Sigmoid colon (tissue), 7 donors: ENCODE measurements at places on chromosomes 3 and 15. TPM values are rescaled to one million over a fixed set of nuclear protein-coding genes. Genes with fewer than 3 reads are reported as not detected.

- peak overlapping the region; percentile 47 for H3K4me3 ChIP-seq
- H3K27me3 ChIP-seq: no peaks in the 10 kb centered on the region
- no peak for DNase-seq
- peak overlapping the region; percentile 77 for H3K27ac ChIP-seq
Observed at GRCh38 chr3:114384558-114384903, 90.7 kb downstream of the TIGIT start.

The SETD2 gene
- 61.4 TPM for total RNA-seq

DNA sequence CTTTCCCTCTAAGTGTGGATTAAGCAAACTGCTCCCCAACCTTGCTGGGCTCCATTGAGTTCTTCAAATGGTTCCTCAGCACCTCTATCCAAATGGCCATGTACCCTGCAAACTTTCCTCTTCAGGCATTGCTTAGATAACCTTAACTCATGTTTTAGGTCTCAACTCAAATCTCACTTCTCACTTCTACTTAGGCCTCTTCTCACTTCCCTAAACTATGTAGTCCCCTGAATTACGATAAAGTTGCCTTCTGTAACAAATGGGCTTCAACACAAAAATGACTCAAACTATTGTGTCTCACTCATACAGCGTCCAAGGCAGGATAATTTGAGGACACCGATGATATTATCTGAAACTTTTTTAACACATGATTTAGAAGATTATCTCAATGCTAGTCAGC lies 62.4 kb upstream of the STAC start:
- no peak overlapping the region for H3K27ac ChIP-seq
- no peak overlapping the region for H3K4me3 ChIP-seq
- H3K27me3 ChIP-seq: no peaks in the 10 kb centered on the region
- H3K4me1 ChIP-seq: no peaks in the 10 kb centered on the region
- H3K36me3 ChIP-seq: no peaks in the 10 kb centered on the region

DNA sequence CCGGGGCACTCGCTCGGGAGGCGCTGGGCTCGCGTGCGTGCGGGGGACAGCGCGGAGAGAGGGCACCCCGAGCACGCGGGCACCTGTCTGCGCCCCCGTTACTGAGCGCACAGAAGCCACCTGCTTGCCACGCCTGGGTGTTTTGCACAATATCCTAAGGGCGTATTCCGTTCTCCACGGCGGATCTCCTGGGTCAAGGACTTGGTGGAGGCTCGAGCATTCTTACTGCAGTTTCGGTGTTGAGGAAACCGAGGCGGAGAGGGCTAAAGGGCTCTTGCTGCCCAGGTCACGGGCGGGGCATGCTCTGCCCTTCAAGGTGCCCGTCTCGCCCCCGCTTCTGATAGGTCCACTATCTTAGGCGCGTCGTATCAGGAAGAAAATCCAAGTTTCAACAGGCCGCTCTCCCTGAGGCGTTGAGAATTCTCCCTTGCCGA lies 526 bp downstream of the GPD1L start:
- peak; percentile 66 for DNase-seq
- peak overlapping the region; percentile 88 for H3K27ac ChIP-seq
- peak overlapping the region; percentile 92 for H3K4me3 ChIP-seq
- H3K27me3 ChIP-seq: no peaks in the 10 kb centered on the region
- peaks cover 44% of the 10 kb centered on the region for H3K4me1 ChIP-seq

- H3K27ac ChIP-seq: no peak overlapping the region
- no peak overlapping the region for H3K4me3 ChIP-seq
- peaks cover 22% of the 10 kb centered on the region for H3K4me1 ChIP-seq
- DNase-seq: no peak
- H3K27me3 ChIP-seq: no peaks in the 10 kb centered on the region
Observed at GRCh38 chr3:172280406-172281051, 167.7 kb downstream of the GHSR start.

DNA sequence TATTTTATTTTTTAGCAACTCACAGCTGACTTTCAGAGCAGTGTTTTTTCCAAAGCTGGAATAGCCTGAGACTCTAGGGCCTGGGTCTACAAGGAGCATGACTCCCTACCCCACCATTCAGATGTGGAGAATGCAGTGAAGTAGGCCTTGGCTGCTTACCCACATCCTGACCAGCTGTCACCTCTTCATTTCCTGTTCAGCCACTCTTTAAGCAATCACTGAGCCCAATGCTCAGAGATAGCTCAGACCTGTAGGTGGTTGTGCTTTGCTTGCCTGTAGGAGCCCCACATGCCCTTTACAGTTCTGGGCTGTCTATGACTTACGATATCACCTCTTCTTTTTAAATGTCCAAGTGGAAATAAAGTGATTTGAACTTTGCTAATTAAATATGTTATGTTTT lies 148.1 kb downstream of the NEK11 start:
- no peaks in the 10 kb centered on the region for H3K36me3 ChIP-seq
- no peaks in the 10 kb centered on the region for H3K27me3 ChIP-seq
- no peaks in the 10 kb centered on the region for H3K4me1 ChIP-seq
- no peak overlapping the region for H3K4me3 ChIP-seq
- DNase-seq: no peak

The FAM98B gene
- 12.5 TPM for total RNA-seq

GRCh38 chr3:158264894-158265293 lies 155.0 kb downstream of the RSRC1 start:
- H3K4me3 ChIP-seq: no peak overlapping the region
- H3K4me1 ChIP-seq: no peaks in the 10 kb centered on the region
- DNase-seq: no peak
- H3K36me3 ChIP-seq: no peaks in the 10 kb centered on the region

The PRICKLE2 gene
- total RNA-seq: 61.1 TPM

GRCh38 chr3:31103623-31104180 lies 209.2 kb upstream of the GADL1 start:
- no peaks in the 10 kb centered on the region for H3K36me3 ChIP-seq
- no peak overlapping the region for H3K27ac ChIP-seq
- H3K4me3 ChIP-seq: no peak overlapping the region
- no peaks in the 10 kb centered on the region for H3K4me1 ChIP-seq
- no peak for DNase-seq
- H3K27me3 ChIP-seq: no peaks in the 10 kb centered on the region

DNA sequence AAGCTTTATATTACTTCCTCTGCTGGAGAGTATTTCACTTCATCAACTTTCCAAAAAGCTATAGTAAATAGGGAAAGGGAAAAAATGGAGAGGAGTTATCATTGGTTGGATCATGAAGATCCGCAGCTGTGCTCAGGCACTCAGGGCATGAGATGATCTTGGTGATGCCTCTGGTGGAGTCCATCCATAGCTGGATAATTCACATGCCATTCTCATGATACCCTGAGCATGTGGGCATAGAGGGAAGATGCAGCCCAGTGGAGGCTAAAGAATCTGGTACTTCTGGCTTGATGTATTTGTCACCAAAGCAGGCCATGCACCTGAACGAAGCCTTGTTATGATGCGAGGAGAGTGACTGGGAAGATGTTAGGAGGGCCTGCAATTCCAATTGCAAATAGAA lies 150.2 kb downstream of the CHST2 start:
- H3K27ac ChIP-seq: no peak overlapping the region
- H3K36me3 ChIP-seq: no peaks in the 10 kb centered on the region
- H3K4me1 ChIP-seq: no peaks in the 10 kb centered on the region

The P3H2 gene
- total RNA-seq: 38.8 TPM

The SERPINI2 gene
- total RNA-seq: 0.27 TPM

DNA sequence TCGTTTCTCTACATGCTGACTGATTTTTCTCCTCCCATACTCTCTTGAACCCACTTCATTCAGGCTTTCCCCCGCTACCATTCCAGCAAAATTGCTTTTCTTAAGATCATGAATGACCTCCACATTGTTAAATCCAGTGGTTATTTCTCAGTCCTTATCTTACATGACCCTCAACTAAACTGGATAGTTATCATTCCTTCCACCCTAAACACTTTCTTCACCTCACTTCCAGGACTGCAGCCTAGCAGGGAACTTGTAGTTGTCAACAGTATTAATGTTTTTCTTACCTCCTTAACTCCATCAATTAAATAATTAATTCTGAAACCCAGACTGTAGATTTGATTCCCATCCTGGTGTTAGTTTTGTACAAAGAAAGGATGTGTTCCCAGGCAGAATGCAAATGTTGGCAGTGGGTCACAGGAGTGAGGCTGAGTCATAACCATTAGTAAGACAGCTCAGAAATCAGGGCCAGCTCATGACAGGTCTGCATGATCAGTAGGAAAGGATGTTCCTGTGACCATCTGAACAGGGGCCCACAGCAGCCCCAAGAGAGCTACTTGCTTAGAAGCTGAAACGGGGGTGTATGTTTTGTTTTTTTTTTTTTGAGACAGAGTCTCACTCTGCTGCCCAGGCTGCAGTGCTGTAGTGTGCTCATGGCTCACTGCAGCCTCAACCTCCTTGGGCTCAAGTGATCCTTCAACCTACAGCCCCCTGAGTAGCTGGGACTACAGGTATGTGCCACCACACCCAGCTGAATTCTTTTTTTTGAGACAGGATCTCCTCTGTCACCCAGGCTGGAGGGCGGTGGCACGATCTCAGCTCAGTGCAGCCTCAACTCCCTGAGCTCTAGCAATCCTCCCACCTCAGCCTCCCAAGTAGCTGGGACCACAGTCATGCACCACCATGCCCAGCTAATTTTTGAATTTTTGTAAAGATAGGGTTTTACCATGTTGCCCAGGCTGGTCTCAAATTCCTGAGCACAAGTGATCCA lies 9.1 kb downstream of the BCL2L10 start:
- peaks cover 3% of the 10 kb centered on the region for H3K27me3 ChIP-seq
- H3K36me3 ChIP-seq: no peaks in the 10 kb centered on the region
- DNase-seq: peak; percentile 91
- H3K27ac ChIP-seq: no peak overlapping the region
- H3K4me3 ChIP-seq: no peak overlapping the region

DNA sequence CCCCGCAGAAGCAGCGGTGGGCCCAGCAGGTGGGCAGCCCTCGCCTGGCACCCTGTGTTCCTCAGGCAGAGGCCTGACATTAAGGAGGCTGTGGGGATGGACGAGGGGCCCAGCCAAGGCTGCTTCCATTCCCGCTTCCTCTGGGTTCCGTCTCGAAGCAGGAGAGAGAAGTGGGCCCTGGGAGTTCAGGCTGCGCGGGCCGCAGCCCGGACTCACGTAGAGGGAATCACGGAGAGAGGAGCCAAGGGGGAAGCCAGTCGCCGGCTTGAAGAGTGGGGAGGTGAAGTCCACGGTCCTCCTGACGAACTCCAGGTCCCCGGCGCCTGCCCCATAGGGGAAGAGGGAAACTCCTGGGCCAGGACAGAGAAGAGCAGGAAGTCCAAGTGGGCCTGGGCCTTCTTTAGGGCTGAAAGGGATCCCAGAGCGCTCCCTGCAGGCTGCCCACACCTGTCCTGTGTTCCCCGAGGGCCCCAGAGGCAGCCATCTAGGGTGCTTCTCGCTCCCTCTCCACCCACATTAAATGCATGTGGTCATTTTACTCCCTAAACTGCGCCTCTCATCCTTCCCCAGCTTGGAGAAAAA lies 37.7 kb downstream of the MUC4 start:
- no peak overlapping the region for H3K27ac ChIP-seq
- no peaks in the 10 kb centered on the region for H3K4me1 ChIP-seq
- peak; percentile 46 for DNase-seq
- no peak overlapping the region for H3K4me3 ChIP-seq

DNA sequence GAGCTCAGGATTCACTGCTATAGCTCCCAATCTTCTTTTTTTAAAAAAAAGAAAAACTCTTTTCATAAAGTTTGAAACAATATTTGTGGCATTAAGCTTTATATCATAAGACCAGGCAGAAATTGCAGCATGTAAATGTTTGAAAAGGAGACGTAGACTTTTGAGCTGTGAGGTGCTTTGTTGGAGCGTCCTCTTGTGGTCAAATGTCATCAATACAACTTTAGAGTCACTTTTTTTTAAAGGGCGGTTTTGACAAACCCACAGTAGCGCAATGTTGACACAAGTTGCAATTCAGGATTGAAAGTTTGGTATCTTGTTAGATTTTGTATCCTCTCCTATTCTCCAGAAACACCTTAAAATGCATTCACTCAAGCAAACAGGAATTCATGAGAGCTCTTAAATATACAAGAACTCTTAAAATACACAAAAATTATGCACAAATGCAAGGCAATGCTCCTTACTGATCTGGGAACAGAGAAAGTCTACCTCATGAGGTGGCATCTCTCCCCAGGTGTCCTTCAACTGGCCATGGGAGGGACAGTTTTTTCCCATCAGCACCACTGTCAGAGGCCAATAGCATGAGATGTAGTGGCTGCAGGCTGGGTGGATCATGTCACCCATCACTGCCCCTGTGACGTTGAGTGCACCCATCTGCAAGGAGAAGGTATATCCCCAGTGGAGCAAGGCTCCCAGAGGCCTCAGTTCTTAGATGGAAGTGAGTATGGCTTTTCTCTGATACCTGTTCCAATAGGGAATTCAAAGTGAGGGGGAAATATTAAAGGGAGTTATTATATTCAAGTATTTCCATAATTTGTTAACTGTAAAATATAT lies 70.7 kb downstream of the ANXA2 start:
- no peak overlapping the region for H3K4me3 ChIP-seq
- H3K27ac ChIP-seq: no peak overlapping the region
- H3K36me3 ChIP-seq: no peaks in the 10 kb centered on the region
- peaks cover 60% of the 10 kb centered on the region for H3K27me3 ChIP-seq

DNA sequence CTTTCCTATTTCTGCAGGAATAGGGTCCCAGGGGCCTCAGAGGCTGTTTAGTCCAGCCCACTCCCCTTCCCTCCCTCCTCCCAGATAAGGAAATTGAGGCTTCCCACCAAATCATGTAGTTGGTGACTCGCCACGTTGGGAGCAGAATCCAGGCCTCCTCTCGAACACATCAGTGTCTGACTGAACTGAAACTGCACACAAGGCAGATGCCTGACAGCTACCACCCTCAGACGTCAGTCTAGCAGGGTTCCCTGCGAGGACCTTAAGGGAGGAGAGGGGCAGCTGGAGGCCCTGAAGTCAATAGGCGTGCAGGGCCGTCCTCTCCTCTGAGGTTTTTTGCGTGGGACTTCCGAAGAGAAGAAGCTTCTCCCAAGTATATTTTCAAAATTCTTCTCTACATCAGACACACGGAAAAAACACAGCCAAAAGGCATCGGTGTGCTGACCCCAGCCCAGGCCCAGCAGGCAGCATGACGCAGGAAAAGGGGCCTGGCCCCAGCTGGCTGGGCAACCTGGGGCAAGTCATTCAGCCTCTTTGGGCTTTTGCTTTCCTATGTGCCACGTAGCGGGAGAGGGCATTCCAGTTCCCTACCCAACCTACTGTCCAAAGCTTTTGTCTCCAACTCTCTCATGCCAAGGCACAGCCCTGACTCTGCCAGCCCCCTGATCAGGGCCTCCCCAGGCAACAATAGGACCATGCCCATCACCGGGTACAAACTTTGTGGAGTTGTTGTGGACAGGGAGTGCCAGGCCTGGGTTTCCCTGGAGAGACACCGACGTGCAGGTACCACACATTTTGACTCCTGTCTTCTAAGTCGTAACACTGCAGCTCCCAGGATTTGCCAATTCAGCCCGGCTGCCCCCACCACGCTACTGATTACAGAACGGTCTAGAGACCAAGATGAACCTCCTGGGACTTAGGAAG lies 283.1 kb downstream of the XXYLT1 start:
- peaks cover 12% of the 10 kb centered on the region for H3K4me1 ChIP-seq
- no peak overlapping the region for H3K27ac ChIP-seq
- H3K36me3 ChIP-seq: no peaks in the 10 kb centered on the region
- DNase-seq: no peak
- H3K27me3 ChIP-seq: no peaks in the 10 kb centered on the region

GRCh38 chr15:63602595-63602994 lies 5.4 kb downstream of the FBXL22 start:
- no peaks in the 10 kb centered on the region for H3K27me3 ChIP-seq
- peaks cover 2% of the 10 kb centered on the region for H3K36me3 ChIP-seq
- peaks cover 73% of the 10 kb centered on the region for H3K4me1 ChIP-seq
- H3K4me3 ChIP-seq: no peak overlapping the region
- DNase-seq: no peak
